ENCODE measurements at places on chromosomes 13 and 19.
A peak's percentile ranks its signal among the peaks of the same experiment; 100 is the strongest.

- DNase-seq: no peak
Measured at GRCh38 chr13:74206855-74207254, 72.7 kb upstream of the KLF12 start.

DNA sequence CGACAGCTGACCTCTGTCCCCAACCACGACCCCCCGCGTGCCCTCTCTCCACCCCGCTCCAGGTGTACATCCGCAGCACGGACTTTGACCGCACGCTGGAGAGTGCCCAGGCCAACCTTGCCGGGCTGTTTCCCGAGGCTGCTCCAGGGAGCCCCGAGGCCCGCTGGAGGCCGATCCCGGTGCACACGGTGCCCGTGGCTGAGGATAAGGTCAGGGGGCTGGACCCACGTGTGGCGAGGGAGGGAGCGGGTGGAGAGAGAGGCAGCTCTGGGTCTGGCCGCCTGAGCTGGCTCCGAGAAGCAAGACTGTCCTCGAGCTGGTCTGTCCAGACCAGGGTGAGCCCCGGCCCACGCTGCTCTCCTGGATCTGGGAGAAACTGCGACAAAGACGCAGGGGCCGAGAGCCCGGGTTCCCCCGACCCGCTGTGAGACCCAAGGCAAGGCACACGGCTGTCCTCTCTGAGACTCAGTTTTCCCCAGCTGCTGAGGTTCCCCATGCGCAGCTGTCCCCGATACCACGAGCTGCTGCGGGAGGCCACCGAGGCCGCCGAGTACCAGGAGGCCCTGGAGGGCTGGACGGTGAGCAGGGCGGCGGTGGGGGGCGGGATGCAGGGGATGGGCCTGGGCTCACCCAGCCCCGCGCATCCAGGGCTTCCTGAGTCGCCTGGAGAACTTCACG lies 1.5 kb downstream of the ACP4 start:
- DNase-seq: no peak

- no peak for DNase-seq
Measured at GRCh38 chr19:51460164-51460992, 2.1 kb upstream of the SIGLEC8 start.

- no peak for DNase-seq
Measured at GRCh38 chr13:77784515-77784914, 87.0 kb downstream of the SLAIN1 start.

GRCh38 chr19:46976845-46977320 lies 42.8 kb upstream of the NPAS1 start:
- no peak for DNase-seq

GRCh38 chr19:48671446-48671995 lies 1.3 kb downstream of the NTN5 start:
- peak; percentile 67 for DNase-seq

DNA sequence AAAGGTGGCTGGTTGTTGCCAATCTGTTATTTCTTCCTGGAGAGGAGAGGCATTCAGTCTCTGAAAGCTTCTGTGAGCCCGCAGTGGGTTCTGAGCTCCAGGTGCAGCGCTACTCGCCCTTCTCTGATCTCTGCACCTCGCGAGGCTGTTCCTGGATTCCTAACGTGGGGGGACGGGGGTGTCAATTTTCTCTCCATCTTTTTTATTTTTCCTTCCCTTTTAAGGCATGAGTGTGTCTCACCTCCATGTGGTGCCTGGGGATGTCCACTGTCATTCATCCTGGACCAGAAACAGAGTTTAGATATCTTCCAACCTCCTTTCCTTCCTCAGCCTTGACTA lies 626 bp downstream of the ZNF233 start:
- no peak for DNase-seq

DNA sequence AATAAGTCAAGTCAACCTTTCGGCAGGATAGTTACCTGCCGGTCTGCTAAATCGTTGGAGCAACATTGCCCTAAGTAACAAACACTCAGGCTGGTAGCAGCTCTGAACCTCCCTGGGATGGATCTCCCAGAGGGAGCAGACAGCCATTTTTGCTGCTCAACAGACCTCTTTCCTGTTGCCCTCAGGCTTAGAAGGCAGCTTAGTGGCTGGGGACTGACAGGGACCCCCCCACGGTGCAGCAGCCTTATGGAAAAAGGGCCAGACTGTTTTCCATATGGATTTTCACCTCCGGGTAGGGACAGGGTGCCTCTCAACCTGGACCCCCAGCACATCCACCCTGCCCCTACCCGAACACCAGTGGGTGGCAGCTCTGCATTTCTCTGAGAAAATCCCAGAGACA lies 49.7 kb downstream of the UBL3 start:
- DNase-seq: no peak

DNA sequence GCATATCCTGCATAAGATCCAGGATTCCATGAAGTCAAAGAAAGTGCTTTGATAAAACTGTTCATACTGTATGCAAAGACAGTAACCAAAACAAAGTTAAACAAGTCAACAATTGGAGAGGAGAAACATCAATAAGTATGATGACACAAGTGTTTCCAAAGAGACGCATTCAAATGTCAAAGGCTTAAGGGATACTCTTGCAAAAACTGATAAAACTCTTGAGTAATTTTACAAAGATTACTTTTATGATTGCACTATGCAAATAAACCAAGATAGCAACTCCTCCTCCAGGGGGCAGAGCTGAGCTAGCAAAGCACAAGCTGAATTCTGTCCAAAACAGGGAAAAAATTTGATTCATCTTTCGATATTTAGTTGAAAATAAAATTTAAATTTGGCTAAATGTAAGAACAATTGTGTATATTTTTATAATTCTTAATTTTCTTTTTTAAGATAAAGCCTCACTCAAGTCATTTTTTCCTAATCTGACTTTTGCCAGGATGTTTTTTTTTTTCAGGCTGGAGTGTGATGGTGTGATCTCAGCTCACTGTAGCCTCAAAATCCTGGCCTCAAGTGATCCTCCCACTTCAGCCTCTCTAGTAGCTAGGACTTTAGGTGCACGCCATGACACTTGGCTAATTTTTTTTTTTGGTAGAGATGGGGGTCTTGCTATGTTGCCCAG lies 84.0 kb downstream of the MZT1 start:
- no peak for DNase-seq

DNA sequence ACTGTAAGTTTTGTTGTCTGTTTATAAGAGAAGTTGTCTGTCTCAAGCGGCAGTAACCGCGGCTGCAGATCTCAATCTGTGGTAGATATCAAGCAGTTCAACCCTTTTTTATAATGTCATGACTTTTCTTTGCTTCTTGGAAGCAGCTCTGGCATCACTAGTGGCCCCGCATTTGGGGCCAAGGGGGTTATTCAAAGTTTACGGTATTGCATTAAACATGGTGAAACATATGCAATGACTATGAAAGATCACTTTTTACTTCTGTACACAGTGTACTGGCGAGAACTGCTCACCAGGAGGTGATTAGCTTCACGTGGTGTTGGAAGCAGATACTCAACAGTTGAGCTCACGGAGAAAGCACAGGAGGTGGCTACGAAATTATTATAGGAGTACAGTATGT lies 4.6 kb upstream of the FFAR3 start:
- no peak for DNase-seq

- no peak for DNase-seq
Measured at GRCh38 chr19:1264801-1265614, 4.1 kb upstream of the CIRBP start.

DNA sequence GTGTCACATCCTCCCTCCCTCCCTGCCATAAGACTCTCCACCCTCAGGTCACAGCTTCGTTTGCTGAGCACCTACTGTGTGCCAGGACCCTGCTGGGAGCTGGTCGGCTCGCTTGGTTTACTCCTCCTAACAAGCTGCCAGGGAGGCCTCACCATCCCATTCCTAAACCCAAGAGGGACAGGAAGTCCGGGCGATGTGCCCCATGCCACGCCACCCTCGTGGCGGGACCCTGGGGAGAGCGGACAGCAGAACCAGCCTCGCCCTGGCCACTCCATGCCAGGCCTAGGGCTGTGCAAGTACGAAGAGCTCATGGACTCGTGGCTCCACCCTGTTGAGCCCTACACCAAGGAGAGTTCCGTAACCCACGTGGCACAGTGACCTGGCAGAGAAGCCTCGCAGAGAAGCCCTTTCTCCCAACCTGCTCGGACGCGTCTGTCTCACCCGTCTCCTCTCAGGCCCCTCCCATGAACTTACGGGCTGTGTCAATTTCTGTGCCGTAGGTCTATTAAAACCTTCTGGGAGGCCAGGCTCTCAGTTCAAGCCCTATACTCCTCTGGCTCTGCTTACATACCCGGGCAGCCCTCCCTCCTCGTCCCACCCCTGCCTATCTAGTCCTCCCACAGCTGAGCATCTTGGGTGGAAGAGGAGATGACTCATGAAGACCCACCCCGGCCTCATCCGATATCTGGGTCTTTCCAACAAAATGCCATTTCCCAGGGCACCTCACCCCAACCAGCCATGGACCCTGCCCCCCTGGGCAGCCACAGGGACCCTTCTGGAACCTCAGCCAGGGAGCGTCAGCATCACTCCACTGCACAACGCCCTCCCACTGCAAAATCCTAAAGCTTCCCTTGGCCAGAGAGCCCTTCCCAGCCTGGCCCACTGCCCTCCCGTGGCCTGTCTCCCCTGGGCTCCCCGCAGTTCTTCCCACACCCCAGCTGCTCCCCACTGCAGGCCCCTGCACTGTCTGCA lies 2.6 kb downstream of the UBXN6 start:
- no peak for DNase-seq

- DNase-seq: no peak
Measured at GRCh38 chr19:49988433-49988832, 27.5 kb upstream of the SIGLEC11 start.

DNA sequence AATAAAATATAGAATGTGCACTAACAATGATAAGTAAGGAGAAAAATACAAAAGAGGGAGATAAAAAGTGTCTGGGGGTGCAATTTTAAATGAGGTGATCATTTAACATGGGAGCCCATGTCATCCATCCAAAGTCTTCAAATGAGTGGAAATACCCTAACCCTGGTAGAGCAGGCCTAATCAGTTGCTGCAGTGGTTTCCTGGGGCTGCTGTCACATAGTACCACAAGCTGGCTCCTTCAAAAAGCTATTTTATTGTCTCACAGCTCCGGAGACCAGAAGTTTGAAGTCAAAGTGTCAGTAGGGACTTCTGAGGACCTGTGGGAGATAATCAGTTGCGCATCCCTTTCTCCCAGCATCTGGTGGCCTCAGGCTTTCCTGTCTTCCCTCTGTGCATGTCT lies 717.9 kb downstream of the DIAPH3 start:
- no peak for DNase-seq

DNA sequence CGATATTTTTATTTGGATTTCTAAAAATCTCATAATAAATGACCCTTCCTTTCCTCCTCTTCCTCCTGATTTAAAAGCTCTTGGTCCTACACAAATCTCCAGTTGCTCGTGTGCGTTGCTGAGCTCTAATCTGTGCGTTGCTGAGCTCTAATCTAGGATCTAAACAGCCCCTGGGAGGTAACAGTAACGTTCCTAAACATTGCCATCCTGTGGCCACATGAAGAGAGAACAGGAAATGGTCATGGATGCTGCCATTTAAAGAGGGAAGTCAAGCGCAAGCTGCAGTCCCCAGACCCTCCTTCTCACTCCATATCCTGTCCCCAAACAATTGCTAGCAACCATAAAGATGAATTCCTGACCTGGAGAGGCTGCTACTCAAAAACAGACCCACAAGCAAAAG lies 170.8 kb downstream of the NUFIP1 start:
- DNase-seq: no peak

DNA sequence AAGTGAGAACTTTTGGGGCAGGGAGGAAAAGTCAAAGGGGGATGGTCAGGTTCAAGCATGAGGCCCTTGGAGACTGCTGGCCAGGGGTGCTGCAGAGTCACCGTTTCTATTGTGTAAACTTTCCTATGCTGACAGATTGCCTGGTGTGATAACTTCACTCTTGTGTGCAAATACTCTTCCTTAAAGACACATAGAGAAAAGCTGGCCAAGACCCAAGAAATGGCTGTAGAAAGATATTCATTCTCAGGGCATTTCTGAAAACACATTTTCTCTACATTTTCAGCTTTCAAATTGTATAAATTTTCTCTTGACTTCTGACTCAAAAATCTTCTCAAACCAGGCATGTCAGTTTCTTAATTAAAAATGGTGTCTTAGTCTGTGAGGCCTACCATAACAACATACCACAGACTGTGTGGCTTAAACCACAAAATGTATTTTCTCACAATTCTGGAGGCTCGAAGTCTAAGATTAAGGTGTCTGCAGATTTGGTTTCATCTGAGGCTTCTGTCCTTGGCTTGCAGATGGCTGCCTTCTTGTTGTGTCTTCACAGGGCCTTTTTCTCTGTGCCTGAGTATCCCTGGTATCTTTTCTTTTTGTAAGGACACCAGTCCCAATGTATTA lies 304.5 kb downstream of the KCNRG start:
- DNase-seq: no peak

DNA sequence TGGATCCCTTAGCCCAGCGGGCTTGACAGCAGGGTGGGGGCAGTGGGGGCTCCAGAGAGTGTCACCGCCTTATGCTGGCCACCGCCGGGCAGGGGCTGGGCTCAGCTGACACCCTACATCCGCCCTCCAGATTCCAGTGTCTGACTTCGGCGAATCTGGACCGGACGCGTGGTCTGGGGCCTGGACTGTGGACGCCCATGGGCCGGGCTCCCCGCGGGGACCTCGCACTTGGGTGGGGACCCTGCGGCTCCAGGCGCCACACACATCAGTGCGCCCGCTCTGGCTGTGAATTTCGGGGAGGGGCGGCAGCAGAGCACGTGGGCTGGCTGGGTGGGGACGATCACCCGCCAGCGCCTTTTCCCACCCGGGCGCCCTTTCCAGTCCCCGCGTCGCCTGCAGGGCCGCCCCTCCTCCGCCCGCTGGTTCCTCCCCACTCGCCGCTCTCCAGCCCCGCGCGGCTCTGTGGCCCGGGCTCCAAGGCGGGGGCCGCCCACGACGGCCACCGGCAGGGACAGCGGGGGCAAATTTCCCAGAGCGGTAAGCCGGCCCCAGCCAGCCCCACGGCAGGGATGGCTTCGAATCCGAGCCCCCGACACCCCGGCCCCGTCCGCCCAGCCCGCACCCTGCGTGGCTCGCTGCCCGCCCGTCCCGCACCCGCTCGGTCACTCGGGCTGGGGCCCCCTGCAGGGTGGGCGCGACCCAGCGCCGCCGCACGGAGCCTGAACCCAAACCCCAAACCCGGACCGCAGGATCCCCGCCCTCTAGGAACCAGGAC lies 23.3 kb upstream of the ZNF99 start:
- DNase-seq: no peak

Measured in DMS 273 treated with DMSO at 0.1 percent for 48 hours (cell line).